Neural progenitor cell (in vitro differentiated cells): ENCODE measurements at places on chromosomes 4 and X. TPM values are rescaled to one million over a fixed set of nuclear protein-coding genes. Genes with fewer than 3 reads are reported as not detected.

The DSPP gene
- total RNA-seq = 0.21 TPM in 1 of 2 replicates, not detected in the other

DNA sequence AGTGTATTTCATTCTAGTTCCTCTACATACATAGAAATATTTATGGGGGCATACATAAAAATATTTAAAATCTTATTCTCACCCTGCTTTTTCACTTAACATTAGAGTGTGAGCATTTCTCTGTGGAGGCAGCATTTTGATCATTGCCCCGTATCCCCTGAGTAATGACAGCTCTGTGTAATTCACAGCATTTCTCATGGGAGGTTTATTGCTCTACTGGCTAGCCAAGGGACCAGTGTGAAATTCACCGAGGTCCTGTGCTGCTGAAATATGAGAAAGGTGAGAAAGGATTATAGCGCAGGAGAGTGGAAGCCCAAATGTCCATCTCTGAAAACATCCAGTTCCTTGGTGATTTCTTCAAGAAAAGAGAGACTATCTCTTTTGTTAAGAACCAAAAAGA lies 22.9 kb downstream of the PDGFC start:
- DNase-seq = no peak

The DDX60 gene
- total RNA-seq = 3.3 and 7.8 TPM in 2 replicates

The IBSP gene
- total RNA-seq = not detected in 2 replicates

The PPP2R2C gene
- total RNA-seq = 2.5 and 3.5 TPM in 2 replicates

DNA sequence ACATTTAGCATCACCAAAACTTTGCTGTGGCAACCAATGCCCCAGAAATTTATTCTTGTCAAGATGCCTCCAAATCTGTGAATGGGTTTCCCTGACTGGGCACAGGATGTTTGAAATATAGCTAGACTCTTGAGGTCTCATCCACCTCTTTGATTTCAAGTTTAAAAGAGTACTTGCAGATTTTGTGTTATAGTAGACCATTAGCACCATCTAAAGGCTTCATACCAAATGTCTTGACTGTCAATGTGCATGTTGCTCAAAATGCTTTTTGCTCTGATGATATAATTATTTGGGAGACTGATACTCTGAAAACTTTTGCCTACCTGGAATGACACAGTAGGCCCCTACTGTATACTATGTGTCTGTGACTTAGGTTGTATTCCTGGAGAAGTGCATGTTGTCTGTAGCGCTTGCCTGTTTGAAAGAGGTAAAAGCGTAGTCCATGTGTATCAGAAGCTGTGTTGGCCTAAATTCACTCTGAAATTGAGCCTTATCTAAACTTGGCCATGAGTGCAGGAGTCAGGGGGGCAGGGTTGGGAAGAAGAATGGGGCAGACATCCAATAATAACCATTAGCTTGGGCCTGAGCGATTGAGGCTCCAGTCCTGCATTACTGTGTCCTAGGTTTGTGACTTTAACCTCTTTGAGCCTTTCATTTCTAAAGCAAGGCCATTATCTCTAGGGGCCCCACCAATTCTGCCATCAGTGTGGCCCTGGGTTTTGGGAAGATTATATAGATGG lies 33.8 kb downstream of the NDP start:
- DNase-seq = no peak

DNA sequence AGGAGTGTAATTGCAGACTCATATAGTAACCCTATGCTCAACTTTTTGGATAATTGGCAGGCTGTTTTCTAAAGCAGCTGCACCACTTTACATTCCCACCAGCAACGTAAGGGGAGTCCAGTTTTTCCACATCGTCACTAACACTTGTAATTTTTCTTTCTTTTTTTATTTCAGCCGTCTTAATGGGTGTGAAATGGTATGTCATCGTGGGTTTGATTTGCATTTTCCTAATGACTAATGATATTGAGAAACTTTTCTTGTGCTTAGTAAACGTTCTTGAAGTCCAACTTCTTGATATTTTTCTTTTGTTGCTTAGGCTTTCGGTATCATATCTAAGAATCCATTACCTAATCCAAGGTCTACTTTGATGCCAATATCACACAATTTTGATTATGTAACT lies 95.3 kb upstream of the IL1RAPL1 start:
- no peak for DNase-seq

The GAGE12E gene
- not detected in 2 replicates for total RNA-seq

GRCh38 chrX:97389761-97390192 lies 506.1 kb downstream of the RPA4 start:
- DNase-seq = no peak

DNA sequence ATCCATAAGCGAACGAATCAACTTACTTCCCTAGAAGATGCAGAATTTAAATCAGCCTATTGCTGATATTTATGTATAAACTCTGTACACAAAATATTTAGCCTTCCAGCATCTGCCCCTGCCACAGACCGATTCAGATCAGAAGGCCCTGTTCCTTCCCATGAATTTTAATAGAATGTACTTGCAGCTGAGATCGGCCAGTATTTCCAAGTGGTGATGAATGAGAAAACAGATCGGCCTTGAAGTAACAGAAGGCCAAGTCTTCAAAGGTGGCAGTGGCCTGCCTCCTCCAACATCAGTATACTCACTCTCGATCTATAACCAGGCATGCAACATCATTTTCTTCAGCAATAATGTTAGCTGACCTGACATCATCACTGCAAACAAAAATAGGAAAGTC lies 66.4 kb downstream of the PRKG2 start:
- no peak for DNase-seq

The TLR1 gene
- 0.03 TPM in 1 of 2 replicates, not detected in the other for total RNA-seq

GRCh38 chr4:86203176-86203575 lies 156.7 kb downstream of the MAPK10 start:
- no peak for DNase-seq

DNA sequence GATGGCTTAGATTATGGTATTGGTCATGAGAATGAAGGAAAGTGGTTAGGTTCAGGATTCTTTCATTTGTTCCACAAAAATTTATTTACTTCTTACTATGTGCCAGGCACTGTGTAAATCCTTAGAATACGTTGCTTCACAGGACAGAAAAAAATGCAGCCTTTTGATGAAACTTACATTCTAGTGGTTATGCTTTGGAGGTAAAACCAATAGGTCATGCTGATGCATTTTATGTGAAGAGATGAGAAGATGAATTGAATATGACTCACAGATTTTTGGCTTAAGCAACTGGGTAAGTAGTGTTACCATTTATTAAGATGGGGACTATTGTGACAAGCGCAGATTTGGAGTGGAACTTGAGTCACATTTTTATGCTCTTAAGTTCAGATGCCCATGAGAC lies 165.3 kb downstream of the GLRA2 start:
- no peak for DNase-seq
